ENCODE measurements at places on chromosomes 12 and 14.

DNA sequence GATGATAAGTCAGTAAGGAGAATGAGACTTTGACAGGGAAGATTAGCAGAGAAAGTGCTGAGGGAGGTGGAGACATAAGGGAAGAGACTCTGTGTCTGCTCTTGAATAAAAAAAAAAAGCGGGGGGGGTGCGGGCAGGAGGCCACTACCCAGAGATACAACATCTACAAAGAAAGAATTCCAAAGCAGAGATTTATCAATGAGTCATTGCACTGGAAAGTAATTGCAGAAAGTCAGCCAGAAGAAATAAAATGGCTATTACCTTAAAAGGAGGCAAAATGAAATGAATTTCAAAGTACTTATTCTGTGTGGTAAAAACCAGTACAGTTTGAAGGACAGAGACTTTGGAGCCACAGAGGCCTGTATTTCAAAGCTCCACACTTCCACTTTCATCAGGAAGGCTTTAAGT is 267.1 kb upstream of the PRKD1 start:
- peak; percentile 46 for DNase-seq

GRCh38 chr12:63792338-63792737 is 12.6 kb downstream of the RXYLT1 start:
- no peak for DNase-seq

- no peak for DNase-seq
Measured at GRCh38 chr14:73739174-73739898, 25.2 kb upstream of the PNMA1 start.

- no peak for DNase-seq
Measured at GRCh38 chr12:53950789-53951576, 3.7 kb upstream of the HOXC12 start.

- DNase-seq, result no peak
Measured at GRCh38 chr12:70149013-70149412, 94.2 kb upstream of the CNOT2 start.

DNA sequence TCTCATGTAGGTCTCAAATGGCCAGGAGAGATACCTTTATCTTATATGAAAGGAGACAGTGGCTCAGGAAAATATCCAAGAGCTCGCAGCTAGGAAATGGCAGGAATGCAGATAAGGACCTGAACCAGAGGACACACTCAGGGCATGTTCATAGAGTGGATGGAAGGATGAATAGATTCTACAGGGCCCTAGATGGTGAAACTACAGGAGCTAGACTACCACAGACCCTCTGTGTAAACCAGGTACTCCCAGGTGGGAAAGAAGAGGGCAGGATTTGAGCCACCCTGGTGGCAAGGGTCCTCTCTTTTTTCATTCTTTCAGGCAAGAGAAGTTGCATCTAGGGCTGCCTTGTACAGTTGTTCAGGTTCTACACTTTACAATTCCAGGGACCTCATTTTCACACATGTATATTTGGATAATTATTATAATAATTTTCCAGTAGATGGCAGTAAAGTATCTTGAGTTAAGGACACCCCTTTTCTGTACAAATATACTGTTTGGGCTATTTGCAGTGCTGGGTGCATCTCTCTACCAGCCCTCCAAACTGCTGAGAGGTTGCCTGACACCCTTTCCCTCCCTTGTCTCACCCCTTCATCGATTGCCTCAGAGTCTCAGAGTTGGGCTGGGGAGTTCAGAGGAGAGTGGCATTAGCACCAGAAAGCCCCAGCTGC is 10.5 kb upstream of the ZDHHC22 start:
- DNase-seq, result peak; percentile 53

DNA sequence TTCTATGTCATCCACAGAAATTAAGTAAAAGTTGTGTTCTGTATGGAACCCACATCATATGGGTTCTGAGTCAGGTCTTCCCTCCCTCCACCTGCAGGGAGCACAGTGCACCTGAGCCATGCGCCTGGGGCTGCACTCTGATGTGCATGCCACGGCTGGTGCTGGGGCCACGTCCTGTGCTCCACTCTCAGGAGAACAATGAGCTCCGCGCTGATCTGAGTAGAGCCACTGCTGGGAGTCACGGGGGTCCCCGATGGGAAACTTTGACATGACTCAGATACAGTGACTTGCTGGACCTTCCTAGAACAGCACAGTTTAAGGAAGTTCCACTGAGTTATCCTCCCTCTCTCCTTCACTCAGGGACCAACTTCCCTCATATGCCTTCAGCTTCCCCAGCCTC is 683.4 kb downstream of the TMEM121 start:
- DNase-seq, result no peak

GRCh38 chr12:3200032-3200617 is 122.9 kb downstream of the TSPAN9 start:
- no peak for DNase-seq

- peak; percentile 41 for DNase-seq
Measured at GRCh38 chr12:107662484-107662883, 23.1 kb upstream of the PWP1 start.

DNA sequence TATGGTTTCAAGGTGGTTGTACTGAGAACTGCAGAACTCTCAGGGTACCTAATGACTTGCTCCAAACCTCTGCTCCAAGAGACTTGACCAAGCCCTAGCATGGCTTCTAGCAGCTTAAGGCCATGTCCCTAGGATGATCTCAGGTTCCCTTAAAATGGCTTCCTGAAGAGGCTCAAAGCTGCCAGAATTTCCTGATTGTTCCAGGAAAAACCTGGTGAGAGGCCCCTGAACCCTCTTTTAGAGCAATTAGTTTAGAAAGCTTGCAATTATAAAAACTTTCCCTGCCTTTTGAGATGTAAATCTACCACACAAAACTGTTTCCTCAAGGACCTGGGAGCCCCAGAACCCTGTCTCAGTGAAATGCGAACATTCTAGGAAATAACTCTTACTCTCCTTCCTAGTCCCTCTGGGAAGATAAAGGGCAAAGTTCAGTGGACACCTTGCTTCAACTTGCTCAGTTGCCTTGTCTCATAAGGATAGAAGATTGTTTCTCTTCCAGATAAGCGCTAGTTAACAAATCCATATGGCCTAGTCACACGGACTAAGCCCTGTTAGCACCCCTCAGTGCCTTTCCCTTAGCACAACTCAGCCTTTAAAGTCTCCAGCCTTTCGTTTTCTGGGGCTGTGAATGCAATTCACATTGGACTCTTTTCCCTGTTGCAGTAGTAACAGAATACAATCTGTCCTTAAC is 2.5 kb downstream of the CMAS start:
- DNase-seq, result no peak

- DNase-seq, result no peak
Measured at GRCh38 chr14:72383865-72384264, 451.6 kb downstream of the RGS6 start.

DNA sequence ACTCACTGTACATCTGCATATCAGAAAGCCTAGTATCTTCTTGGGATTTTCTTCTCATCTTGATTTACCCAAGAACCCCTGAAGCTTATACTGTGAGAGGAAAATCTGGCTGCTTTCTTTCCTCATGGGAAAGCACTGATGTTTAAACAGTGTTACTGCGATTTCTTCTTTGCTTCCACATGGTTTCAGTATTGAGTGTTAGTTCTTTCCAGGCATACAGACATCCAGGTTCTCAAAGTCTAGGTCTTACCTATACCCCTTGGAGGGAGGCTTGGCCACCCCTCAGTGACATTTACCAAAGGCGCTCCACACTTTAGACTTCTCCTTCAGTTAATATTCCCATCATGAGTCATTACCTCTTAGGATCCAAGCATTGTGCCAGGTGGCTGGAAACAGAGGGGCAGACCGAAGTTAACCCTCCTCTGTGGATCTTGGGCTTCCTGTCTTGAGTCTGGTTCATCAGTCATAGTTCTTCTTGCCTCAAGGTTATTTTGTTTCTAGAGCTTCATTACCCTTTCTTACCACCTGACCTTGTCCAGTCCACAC is 79.1 kb downstream of the TMEM117 start:
- DNase-seq, result no peak

DNA sequence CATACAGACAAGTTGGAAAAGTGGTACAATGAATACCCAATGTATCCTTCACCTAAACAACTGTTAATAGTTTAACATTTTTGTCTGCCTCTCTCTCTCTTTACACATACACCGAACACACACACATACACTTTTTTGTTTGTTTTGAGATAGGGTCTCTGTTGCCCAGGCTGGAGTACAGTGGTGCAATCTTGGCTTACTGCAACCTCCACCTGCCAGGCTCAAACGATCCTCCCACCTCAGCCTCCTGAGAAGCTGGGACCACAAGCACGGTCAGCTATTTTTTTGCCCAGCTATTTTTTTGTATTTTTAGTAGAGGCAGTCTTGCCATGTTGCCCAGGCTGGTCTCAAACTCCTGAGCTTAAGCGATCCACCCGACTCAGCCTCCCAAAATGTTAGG is 16.8 kb downstream of the ZCCHC8 start:
- no peak for DNase-seq

GRCh38 chr14:77023001-77023996 is 5.2 kb downstream of the IRF2BPL start:
- peak; percentile 5 for DNase-seq

DNA sequence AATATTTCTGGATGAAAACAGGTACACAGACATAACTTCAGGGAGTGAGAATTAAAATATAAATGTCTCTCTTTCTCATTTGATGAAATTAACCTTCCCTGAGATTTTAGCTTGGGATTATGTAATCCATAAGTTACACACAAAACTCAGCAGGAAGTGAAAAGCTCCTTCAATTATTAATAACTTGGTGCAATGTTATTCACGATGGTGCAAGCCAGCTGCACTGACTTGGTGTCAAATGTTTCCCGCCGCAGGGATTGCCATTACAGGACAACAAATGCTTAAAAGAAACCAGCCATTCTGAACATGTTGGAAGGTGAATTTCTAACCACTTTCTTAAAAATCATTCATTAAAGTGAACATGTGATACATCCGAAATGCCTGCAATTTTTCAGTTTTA is 250.4 kb downstream of the FOXN3 start:
- no peak for DNase-seq

GRCh38 chr12:49794811-49795653 is 33.2 kb downstream of the NCKAP5L start:
- no peak for DNase-seq

DNA sequence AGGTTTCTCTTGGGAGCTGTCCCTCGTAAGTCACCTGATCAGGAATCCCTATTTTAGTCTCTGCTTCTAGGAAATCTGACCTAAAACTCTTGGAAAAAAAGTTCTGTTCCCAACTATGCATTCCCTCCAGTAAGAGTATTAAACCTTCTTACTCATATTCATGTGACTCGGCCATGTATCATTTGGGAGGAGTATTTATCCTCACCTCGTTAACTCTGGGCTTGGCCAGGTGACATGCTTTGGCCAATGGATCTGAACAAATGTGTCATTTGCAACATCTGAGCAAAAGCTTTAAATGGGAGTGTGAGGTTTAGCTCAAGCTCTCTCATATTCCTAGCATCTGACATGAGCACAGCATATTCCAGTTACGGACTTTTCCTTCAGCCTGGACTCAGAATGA is 226.8 kb downstream of the NUAK1 start:
- no peak for DNase-seq

DNA sequence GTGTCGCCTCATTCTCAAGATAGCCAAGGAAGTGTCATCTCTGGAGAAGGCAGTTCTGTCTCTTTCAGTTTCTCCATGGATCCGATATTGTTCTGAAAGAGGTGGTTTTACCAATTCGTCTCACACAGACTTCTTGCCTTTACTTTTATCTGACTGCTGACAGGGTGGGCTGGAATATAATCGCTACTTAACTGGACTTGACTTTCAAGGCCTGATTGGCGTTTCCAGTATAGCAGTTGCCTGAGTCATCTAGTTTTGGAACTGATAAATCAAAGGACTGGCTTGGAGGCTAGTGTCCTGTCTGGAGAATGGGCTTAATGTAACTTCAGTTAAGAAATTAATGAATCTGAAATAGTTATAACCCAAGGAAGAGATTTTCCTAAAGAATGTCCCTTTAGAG is 21.6 kb downstream of the PRKCH start:
- DNase-seq, result no peak

DNA sequence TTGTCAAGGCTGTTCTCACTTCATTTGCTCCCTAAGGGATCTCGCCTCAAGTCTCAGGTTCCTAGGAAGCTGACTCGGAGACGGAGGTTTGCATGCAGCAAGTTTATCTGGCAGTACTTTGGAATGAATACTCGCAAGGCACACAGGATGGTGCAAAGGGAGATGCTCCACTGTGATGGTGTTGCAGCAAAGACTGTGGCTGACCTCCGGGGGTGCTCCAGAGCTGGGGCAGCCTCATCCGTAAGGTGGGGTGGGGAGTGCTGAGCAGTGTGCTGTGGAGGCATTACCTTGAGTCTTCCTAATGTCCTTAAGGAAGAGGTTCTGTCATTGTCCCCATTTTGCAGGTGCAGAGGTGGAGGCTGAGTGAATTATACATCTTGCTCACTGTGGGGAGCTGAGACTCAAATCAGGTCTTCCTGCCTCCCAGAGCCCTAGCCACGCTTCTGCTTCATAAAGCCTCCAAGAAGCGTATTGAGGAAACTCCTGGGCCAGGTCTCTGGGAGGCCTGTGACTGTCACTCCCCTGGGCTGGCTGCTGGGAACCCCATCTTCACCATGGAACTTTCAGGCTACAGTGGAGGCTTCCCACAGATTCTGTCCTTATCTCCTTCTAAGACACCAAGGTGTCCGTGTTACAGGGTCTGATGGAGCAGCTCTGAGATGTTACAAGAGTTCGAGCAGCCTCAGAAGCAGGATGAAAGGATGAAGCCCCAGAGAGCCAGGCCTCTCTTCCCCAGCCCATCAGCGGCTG is 39.5 kb downstream of the GALNT16 start:
- no peak for DNase-seq

All from MV-4-11 (cell line).